Activated T-cell treated with anti-CD3 and anti-CD28 coated beads, Interleukin-2, amount 50 U/mL, for 4 hours (primary cell): ENCODE measurements at places on chromosomes 1 and 21. TPM values are rescaled to one million over a fixed set of nuclear protein-coding genes. Genes with fewer than 3 reads are reported as not detected.

The OR10J1 gene
- not detected for total RNA-seq

The LRRC53 gene
- total RNA-seq, result not detected

The PROX1 gene
- total RNA-seq, result 0.08 TPM

The CFHR2 gene
- not detected for total RNA-seq

The TRAF5 gene
- 20.6 TPM for total RNA-seq

The PTPRF gene
- total RNA-seq, result 0.92 TPM

The GBP7 gene
- 0.51 TPM for total RNA-seq

The TMCC2 gene
- 7.8 TPM for total RNA-seq

The PADI3 gene
- total RNA-seq, result not detected

- no peak for DNase-seq
Measured at GRCh38 chr1:197915862-197916499, 1.2 kb upstream of the LHX9 start.

GRCh38 chr1:193658691-193659090, 472.3 kb upstream of the B3GALT2 start:
- no peak for DNase-seq

GRCh38 chr1:226603022-226603857, 54.7 kb downstream of the STUM start:
- DNase-seq, result no peak

DNA sequence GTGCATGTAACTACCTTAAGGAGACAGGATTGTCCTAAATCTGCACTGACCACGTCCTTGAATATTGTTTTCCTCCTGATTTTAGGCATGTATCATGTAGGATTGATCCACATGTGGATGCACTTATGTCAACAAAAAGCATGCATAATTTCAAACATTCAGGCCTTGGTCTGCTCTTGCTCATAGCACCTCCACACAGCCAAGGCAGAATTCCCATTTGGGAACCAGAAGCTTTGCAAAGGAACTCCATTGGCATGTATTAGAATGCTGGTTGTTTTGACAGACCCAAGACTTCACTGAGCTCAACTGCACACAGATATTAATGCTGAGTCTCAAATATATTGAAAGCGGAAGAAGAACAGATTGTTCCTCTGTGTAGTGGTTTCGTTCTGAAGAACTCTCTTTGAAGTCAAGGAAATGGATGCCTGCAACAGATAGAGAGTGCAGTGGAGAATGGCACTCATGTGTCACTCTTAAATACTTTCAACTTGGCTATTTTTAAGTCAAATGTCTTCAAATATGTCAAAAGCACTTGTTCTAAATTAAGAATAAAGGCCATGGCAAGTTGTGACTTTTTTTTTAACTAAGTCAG, 387.6 kb downstream of the LTN1 start:
- no peak for DNase-seq

DNA sequence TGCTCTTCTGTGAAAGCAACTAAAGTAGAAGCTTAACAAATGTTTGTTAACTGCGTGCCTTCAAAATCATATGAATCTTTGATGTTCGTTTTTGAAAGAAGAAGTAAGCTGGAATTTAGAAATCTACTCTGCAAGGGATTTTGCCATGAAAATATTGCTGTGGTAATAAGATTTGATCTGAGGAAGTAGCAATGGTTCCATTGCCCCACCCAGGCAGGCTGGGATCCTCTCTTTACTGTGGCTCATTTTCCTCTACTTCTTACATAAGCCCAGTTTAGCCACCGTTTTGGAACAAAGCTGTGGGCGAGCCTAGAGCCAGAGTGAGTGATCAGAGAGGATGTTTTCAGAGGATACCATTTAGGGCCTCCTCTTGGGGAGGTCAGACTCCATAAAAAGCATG, 20.3 kb upstream of the PTGFRN start:
- no peak for DNase-seq

GRCh38 chr1:210633636-210634035, 304.9 kb downstream of the HHAT start:
- DNase-seq, result no peak

DNA sequence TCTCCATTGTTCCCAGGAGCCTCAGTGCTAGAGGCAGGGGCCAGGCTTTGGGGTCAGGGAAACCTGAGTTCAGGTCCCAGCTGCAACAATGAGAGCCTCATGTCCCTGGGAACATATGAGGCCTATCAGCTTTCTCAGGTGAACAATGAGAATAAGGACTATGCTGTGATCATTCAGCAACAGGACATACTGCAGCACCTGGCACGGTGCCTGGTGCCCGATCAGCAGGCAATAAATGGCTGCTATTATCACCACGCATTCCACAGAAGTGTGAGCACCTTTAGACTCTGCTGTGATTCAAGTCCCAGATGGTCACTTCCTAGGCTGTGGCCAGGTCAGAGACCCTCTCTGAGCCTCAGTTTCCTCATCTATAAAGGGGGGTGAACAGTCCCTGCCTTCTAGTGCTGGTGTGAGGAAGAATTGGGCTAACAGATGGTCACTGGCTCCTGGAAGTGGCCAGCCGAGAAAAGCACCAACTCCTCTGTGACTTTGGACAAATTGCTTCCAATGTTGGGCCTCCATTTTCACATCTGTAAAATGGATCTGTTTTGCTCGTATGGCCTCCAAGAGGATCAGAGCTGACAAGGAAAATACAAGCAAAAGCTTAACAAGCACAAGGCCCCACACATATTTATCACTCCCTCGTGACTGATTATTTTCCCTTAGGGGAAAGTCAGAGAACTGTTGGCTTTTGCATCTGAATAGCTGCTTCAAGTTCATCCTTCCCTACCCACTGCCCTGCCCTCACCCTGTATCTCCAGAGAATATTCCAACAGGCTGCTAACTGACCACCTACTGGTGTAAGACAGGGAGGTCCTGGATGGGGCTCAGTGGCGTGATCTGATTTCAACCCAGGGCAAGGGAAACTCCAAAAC, 1.1 kb downstream of the SLC5A9 start:
- DNase-seq, result no peak

- DNase-seq, result no peak
Measured at GRCh38 chr1:58244872-58245271, 301.7 kb downstream of the OMA1 start.

DNA sequence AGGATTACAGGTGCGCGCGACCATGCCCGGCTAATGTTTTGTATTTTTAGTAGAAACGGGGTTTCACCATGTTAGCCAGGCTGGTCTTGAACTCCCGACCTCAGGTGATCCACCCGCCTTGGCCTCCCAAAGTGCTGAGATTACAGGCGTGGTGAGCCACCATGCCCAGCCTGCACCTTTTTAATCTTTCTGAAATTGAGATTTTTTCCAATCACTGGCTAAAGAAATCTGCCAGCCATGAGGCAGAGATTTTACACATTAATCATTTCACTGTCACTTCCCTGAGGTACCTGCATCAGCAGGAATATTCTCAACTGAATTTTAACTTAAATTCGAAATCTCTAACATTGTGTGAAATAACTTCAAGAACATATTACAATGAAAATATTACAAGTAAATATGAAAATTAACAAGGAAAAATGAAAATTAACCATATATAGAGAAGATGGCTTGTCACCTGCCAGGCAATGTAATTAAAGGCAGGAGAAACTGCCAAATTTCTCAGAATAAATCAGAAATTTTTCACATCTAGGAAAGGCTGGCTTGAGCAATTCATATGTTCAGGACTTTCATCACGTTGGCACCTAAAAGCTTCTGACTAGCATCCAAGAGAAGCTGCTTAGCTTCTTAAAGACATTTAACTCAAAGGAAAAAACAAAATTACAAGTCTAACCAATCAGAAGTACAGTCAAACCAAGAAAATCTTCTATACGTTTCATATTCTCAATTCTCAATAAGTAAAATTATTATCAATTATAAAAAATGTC, 5.9 kb downstream of the ANKRD13C start:
- no peak for DNase-seq

- DNase-seq, result peak; percentile 99
Measured at GRCh38 chr1:226062558-226063223, at the start of gene H3-3A. TSS of gene H3-3A (plus strand) at chr1:226062716. CDS start at chr1:226064352, 1,636 bp downstream.

DNA sequence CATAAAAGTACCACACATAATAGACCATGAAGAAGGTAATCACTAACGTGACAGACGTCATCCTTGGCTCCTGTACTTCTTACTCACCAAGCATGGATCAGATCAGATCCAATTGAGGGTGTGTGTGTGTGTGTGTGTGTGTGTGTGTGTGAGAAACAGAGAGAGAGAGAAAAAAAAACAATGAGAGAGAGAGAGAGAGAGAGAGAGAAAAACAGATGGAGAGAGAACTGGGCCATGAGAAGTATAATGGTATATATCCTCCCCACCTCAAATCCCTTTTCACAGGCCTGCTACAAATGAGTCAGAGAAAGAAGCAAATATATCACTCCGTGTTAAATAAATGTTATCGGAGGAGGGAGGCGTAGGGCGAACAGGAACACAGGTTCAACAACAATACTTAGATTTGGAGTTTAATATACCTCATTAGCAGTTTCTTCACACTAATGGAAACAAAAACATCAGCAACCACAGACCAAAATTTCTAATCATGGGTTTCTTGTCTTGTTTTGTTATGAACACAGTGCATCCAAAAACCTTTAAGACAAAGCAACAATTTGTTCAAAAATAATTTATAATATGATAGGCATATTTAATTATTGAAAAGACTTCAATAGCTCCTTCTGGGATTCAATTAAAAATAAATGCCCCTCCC, 45.3 kb downstream of the TIAM1 start:
- no peak for DNase-seq

GRCh38 chr1:59997479-59998115, 71.0 kb upstream of the CYP2J2 start:
- DNase-seq, result no peak

- DNase-seq, result no peak
Measured at GRCh38 chr1:7375329-7375728, 395.8 kb upstream of the VAMP3 start.

DNA sequence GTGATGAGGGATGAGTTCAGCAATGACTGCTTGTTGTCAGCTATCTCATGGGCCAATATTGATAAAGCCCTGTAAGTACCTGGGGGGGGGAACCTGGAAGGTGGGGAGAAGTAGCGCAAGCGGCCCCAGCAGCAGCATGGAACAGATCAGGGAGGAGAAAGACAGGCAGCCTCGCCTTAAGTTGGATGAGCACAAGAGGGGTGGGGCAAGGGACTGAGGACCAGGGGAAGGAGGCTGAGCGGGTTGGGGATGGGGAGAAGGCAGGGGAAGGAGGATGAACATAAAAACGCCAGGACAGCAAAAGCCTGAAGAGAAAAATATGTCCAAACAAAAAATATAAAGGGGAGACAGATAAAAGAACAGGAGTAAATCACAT, 70.6 kb downstream of the ALG14 start:
- DNase-seq, result no peak

DNA sequence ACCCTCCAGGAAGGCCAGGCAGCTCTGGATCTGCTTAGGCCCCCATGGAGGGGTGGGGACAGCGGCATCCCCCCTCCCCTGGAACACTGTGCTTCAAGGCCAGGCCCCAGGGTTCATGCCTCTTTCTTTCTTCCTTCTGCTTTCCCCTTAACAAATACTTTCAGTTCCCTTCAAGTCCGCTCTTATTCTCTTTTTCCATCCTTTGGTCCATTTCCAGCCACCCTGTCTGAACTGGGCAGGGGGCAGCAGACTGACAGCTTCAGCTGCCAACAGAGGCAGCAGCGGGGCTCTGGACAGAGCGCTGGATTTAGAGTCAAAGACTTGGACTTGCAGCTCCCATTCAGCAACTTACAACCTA, 1.1 kb upstream of the CD244 start:
- DNase-seq, result no peak

GRCh38 chr1:207845109-207845508, 65.8 kb downstream of the CD34 start:
- DNase-seq, result no peak

DNA sequence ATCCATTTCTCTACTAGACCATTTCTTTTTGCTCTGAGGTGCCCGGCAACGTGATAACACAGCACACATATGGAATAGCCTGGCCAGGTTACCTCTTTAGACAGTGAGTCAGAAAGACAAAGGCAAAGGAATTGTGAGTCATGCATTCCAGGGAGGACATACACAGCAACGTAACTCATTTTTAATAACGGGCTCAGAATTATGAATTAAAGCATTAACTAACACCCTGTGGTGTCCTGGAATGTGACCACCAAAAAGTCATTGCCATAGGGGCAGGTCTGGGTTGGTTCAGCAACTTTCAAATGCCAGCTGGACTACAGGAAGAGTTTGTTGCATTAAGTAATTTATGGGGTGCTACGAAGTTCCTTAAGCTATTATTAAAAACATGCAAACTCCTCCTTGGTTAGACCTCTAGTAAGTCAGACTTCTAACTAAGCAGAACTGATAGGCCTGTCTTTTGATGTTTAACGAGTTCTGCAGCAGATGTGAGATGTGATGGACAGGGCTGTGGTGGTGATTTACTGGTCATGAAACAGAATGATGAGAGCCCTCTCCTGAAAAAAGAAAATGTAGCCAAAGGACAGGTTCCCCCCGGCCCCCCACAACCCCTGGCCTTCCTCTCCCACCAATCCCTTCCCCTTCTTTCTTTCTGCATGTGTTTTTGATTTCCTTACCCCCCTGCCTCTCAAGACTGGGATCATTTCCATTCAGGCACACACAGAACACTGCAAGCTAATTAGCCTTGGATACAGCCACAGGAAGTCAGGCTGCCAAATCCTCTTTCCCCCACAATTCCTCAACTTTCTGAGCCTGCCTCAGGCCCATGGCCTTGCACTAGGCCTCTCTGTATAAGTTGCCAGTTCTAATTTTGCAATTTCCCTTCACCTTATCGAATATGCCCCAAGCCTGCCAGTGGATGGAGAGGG, 88.9 kb upstream of the HAO2 start:
- no peak for DNase-seq

GRCh38 chr1:163063143-163063542, 6.0 kb upstream of the RGS4 start:
- no peak for DNase-seq

DNA sequence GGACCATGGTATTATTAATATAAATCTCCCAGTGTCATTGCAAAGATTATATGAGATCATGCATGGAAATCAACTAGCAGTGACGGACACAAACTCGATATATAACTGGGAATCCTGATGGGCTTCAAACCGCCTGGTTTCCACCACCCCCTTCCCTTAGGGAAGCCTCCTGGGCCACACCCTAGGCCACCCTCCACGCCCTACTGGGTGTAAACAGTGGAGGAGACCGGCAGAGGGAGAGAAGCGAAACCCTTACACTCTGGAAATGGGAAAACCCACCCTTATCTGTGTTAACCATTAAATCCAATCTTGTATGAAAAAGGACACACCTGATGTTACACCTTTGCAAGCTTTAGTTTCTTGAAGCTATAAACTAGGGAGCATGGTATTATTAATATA, 595 bp upstream of the ZNHIT6 start:
- DNase-seq, result no peak

- no peak for DNase-seq
Measured at GRCh38 chr1:104760017-104760416, 1010.3 kb downstream of the AMY1C start.

DNA sequence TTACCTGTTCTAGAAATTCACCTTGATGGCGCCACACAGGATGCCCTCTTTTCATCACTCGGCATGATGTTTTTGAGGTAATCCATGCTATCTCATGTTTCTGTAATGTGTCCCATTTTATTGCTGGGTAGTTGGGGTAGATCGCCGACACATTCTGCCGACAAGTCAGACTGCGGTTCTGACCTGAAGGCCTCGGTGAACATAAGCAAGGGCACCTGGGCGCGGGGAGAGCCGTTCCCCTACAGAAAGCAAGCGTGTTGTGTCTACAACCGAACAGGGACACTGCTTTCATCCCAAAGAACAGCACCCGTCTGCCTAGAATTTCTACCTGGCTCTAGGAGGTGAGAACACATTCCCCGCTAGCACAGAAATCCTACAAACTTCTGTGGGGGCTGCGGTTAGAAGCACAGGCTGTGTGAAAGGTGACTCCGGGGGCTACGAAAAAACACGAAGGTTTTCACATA, 149.2 kb downstream of the PPIAL4G start:
- DNase-seq, result no peak

GRCh38 chr1:63617450-63617849, 24.2 kb downstream of the PGM1 start:
- DNase-seq, result no peak
